Central memory CD8-positive, alpha-beta T cell (primary cell): ENCODE measurements at places on chromosomes 3 and 15.
A peak's percentile ranks its signal among the peaks of the same experiment; 100 is the strongest.

DNA sequence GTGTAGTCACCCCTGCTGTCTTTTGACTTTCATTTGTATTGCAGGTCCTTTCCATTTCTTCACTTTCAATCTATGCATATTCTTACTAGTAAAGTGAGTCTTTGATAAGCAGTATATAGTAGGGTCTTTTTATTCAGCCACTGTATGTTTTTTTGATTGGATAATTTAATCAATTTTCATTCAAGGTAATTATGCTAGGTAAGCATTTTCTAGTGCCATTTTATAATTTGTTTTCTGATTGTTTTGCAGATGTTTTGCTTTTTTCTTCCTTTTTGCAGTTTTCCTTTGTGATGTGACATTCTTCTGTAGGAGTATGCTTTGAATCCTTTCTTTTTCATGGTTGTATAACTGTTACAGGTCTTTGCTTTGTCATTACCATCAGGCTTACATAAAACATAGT is 504.3 kb upstream of the GBE1 start:
- no peaks in the 10 kb centered on the region for H3K36me3 ChIP-seq
- H3K4me3 ChIP-seq = no peak overlapping the region
- H3K4me1 ChIP-seq = no peaks in the 10 kb centered on the region
- H3K27ac ChIP-seq = no peak overlapping the region
- no peaks in the 10 kb centered on the region for H3K27me3 ChIP-seq
- no peak for DNase-seq

- no peaks in the 10 kb centered on the region for H3K36me3 ChIP-seq
- H3K4me1 ChIP-seq = no peaks in the 10 kb centered on the region
- H3K4me3 ChIP-seq = no peak overlapping the region
- H3K27ac ChIP-seq = no peak overlapping the region
These were observed 81.1 kb downstream of the TRIM42 start for GRCh38 chr3:140758791-140759444.

- no peak for DNase-seq
- H3K4me1 ChIP-seq = peaks cover 66% of the 10 kb centered on the region
- peak overlapping the region; percentile 38 for H3K27ac ChIP-seq
- H3K27me3 ChIP-seq = no peaks in the 10 kb centered on the region
These were observed 144.6 kb downstream of the LPP start for GRCh38 chr3:188298585-188298984.

- peaks cover 34% of the 10 kb centered on the region for H3K27me3 ChIP-seq
- no peak for DNase-seq
- H3K4me1 ChIP-seq = no peaks in the 10 kb centered on the region
These were observed 284.2 kb upstream of the ATP11B start for GRCh38 chr3:182508919-182509711.

DNA sequence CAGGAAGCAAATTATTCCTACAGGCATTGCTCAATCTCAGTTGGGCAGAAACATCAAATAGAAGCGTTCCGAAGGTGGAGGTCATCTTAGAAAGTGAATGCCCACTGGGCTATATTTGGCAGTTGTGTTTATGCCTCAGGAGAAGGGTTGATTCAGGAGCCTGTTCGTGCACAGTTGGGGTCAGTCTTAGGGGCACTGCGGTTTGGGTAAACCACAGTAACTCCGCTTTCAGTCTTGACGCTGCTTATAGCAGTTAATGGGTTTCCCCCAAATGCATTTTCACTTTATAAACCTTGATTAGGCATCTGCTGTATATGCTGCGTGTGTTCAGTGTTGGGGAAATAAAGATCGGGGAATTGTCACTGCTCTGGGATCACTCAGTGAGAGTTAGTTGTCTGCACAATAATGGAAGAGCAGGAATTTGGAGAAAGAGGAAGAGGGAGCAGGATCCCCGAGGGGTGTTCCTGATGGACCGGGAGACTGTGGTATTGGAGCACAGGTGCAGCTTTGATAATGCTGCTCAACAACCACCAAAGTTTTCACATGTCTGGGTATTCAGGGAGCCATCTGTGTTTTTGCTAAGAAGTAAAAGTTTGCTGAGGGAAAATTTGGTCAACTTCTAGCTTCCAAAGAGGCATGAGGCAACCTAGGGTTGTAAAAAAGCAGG is 124.3 kb upstream of the EIF1B start:
- peaks cover 9% of the 10 kb centered on the region for H3K27me3 ChIP-seq
- H3K4me3 ChIP-seq = no peak overlapping the region

GRCh38 chr3:186303965-186304364 is 58.1 kb downstream of the DGKG start:
- H3K4me3 ChIP-seq = no peak overlapping the region
- peaks cover 5% of the 10 kb centered on the region for H3K27me3 ChIP-seq
- DNase-seq = no peak
- H3K4me1 ChIP-seq = no peaks in the 10 kb centered on the region
- no peak overlapping the region for H3K27ac ChIP-seq

DNA sequence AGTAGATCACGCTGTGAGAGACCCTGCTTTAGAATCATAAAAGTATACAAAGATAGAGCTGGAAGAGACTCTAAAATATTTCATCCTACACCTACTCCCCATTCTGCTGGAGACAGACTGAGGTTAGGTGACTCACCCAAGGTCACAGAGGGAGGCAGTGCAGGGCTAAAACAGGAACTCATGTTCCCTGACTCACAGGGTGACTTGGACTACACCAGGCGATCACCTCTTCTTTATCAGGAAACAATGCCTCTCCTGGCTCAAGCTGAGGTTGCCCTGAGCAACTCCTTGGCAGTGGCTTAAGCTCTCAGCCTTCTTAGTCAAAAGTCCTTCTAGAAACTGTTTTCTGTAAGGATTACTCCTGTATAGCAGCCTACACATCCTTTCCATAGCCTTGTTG is 26.4 kb upstream of the TNFAIP8L3 start:
- H3K27ac ChIP-seq = no peak overlapping the region
- H3K4me3 ChIP-seq = no peak overlapping the region
- DNase-seq = no peak
- no peaks in the 10 kb centered on the region for H3K36me3 ChIP-seq

DNA sequence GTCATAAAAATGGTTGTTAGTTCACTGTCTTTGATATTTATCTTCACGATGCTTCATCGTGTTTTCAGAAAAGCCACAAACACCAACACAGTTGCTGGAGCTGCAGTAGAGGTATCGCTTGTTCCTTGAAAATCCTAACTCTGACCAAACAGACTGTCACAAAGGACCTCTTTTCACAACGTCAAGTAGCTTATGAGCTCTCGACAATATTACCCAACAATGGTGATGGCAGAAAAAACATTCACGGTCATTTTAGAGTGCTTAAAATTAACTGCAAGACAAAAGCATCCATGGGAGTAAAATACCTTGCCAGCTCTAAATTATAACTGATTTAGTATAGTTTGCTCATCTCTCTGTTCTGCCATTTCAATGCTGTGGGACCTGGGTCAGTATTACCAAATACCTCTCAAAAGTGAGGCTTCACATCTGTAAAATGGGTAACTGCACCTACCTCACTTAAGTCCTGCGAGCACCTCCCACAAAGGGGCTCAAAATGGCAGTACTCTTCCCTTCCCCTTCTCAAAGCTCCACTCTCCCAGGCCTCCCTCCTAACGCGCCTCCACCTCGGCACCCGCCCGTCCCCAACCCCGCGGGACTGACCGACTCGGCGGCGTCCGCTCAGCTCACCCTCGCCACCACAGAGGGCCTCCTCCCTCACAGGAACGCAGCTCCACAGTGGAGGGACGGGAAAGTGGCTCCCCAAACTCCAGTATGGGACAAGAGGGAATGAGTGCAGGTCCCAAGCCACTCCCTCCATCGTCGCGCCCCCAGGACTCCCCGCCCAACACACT is 546 bp downstream of the TRIM59 start:
- peaks cover 37% of the 10 kb centered on the region for H3K4me1 ChIP-seq
- H3K27ac ChIP-seq = peak overlapping the region; percentile 97
- peaks cover 14% of the 10 kb centered on the region for H3K36me3 ChIP-seq

DNA sequence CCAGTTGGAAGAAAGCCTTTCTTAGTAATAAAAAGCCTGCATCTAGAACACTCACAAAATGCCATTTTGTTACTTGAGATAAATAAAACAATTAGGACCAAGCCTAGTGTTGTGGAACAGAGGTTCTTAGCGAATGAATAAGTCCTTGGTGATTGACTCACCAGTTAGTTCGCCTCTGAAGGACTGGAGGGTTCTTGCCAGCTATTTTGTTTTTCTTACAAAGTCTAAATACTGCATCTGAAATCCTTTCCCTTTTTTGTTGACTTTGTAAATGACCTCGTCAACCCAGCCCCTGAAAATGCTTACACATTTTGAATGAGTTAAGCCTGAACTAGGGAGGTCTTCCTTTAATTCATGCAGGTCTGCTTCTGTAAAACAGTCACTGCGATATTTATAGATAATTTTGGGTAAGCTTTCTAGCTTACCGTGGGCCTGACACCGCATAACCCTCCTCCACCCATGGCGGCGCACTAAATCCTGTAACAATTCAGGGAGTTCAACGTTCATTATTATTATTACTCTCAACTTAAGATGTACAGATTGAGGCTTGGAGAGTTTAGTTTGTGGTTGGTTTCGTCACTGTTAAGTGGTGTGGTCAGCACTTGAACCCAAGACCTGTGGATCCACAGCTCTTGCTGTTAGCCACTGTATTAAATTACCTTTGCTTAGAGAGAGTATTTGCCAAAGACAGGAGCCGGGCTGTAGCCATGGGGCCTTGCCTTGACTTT is 45.0 kb upstream of the SACM1L start:
- H3K27me3 ChIP-seq = no peaks in the 10 kb centered on the region
- no peak overlapping the region for H3K4me3 ChIP-seq
- peaks cover 13% of the 10 kb centered on the region for H3K4me1 ChIP-seq
- peaks cover 9% of the 10 kb centered on the region for H3K36me3 ChIP-seq

GRCh38 chr15:25766417-25766816 is 96.7 kb downstream of the ATP10A start:
- H3K4me1 ChIP-seq = no peaks in the 10 kb centered on the region
- H3K36me3 ChIP-seq = peaks cover 7% of the 10 kb centered on the region
- H3K27me3 ChIP-seq = no peaks in the 10 kb centered on the region
- H3K27ac ChIP-seq = no peak overlapping the region
- H3K4me3 ChIP-seq = no peak overlapping the region

GRCh38 chr3:45605534-45605933 is 11.0 kb downstream of the LIMD1 start:
- peaks cover 44% of the 10 kb centered on the region for H3K4me1 ChIP-seq
- H3K27ac ChIP-seq = peak overlapping the region; percentile 2
- H3K4me3 ChIP-seq = no peak overlapping the region
- H3K36me3 ChIP-seq = peaks cover 21% of the 10 kb centered on the region
- no peak for DNase-seq

DNA sequence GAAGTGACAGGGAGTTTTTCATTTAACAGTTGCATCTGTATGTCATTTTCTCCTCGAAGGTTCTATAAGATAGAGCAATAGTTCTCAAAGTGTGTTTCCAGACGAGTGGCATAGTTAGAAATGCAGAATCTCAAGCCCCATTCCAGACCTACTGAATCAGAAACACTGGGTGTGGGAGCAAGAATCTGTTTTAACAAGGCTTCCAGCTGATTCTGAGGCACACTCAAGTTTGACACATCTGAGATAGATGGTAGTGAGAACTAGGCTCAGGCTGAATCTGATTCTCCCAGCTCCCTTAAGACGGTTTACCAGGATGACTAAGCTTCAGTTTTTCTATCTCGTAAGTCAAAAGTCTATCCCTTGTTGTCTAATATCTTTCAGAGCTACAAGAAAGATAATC is 159.8 kb upstream of the NUDT16 start:
- no peak overlapping the region for H3K27ac ChIP-seq
- no peak overlapping the region for H3K4me3 ChIP-seq
- peaks cover 6% of the 10 kb centered on the region for H3K4me1 ChIP-seq
- DNase-seq = no peak

- H3K27ac ChIP-seq = no peak overlapping the region
- H3K4me1 ChIP-seq = no peaks in the 10 kb centered on the region
- peaks cover 2% of the 10 kb centered on the region for H3K36me3 ChIP-seq
- peaks cover 32% of the 10 kb centered on the region for H3K27me3 ChIP-seq
- no peak overlapping the region for H3K4me3 ChIP-seq
These were observed 149.9 kb downstream of the SHQ1 start for GRCh38 chr3:72698154-72698917.

DNA sequence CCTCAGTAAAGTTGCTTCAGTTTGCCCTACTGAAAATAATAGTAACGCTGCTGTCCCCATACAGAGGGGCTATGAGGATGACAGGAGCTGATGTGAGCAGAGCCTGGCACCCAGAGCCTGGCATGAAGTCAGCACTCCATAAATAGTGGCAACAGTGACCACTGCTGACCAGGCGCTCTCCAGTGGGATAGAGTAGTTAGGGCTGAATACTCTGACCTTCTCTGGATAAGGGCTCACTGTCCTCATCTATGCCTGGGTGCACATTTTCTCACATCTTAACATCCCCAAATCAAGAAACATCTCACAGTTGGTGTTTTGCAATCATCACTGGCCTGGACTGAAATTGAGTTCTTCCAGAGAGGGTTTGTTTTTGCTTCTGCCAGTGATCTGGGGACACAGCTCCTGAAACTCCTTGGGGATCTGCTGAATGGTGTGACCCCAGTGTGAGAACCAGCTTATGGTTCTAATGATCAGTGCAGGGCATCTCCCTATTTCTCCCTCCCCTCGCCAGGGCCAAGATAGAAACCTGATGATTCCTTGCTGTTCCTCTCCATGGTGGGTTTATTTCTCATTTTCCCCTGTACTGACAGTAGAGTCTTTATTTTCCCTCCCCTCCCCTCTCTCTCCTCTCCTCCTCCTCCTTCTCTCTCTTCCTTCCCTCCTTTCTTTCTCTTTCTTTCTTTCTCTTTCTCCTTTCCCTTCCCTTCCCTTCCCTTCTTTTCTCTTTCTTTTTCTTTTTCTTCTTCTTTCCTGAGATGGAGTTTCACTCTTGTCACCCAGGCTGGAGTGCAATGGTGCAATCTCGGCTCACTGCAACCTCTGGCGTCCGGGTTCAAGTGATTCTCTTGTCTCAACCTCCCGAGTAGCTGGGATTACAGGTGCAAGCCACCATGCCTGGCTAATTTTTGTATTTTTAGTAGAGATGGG is 3.5 kb upstream of the PCSK6 start:
- H3K27me3 ChIP-seq = peaks cover 66% of the 10 kb centered on the region
- peaks cover 6% of the 10 kb centered on the region for H3K36me3 ChIP-seq
- H3K27ac ChIP-seq = no peak overlapping the region
- no peak for DNase-seq
- H3K4me1 ChIP-seq = peaks cover 21% of the 10 kb centered on the region

DNA sequence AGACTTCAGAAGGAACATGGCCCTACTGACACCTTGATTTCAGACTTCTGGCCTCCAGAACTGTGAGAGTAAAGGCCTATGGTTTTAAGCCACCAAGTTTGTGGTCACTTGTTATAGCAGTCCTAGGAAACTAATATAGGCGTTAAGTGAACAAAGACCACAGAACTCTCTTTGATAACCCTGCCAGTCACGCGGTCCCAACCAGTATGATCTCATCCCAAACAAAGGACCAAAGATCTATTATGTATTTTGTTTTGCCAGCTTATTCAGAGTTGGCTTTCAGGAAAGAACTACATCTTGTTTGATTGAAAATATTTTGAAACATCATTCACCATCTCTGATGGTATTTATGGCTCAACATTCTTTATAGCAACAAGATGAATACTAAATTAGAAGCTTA is 294.4 kb upstream of the SLCO3A1 start:
- DNase-seq = no peak
- H3K27me3 ChIP-seq = peaks cover 52% of the 10 kb centered on the region
- no peaks in the 10 kb centered on the region for H3K4me1 ChIP-seq
